ENCODE measurements at places on chromosomes 13 and 19.

GRCh38 chr13:78586706-78587105 is 16.6 kb downstream of the POU4F1 start:
- no peak for DNase-seq

- no peak for DNase-seq
These were observed 1241.9 kb downstream of the UQCRFS1 start for GRCh38 chr19:27971071-27971470.

DNA sequence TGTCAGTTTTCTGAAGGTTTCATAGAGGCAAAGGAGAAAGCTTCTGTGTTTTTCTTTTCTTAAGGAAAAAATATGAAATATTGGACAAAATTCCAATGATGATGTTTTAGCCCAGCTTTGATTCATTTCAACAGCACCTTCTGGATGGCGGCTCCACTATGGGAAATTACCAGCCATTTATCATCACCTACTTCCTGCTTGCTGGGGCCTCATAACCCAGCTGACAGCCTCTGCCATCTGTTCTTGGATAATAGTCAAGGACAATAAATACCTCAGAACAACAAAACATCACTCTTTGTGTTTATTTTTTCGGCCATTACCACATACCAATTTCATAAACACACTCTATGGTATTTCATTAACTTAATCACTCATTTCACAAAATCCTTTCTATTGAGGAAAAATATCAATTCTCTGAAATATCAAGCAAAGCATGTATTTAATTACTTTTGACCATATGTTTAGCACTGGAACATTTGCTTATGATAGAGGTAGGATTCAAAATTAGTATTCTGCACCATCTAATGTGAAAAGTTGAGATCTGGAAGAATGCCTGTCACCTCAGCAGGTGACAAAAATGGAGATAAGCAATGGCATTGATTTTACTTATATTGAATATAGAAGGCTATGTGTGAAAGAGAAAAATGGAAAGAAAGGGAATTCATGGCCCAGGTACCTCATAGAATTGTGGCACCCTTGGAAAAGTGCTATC is 629.7 kb downstream of the LIG4 start:
- DNase-seq, result no peak

GRCh38 chr19:48064509-48064908 is 20.6 kb upstream of the CABP5 start:
- DNase-seq, result no peak

- no peak for DNase-seq
These were observed 390.1 kb downstream of the IRS2 start for GRCh38 chr13:109396266-109396665.

- no peak for DNase-seq
These were observed 133.1 kb downstream of the TNFRSF19 start for GRCh38 chr13:23703246-23703860.

DNA sequence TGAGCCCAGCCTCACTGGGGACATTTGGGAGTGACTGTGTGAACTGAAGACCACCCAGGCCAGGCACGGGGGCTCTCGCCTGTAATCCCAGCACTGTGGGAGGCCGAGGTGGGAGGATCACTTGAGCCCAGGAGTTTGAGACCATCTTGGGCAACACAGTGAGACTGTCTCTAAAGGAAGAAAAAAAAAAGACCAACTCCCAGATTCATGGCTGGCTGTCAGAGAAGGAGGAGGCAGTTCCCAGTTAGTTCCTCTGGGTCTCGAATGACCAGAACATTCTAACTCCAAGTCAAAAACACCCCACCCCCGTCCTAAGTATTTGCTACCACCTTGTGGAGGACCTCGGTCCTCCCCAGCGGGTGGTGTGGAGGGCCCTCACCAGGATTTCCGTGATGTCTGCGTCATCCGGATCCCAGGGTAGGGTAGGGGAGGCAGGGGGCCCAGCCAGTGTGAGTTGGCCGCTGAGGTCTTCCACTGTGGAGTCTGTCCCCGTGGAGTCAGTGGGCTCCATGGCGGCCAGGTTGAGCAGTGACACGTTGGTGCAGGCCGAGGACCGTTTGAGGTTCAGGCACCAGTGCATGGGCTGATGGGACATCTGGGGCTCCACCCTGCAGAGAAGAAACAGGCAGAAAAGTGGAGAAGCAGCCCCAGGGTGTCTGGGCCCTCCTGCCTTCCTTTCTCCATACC is 1.3 kb downstream of the TSKS start:
- no peak for DNase-seq

GRCh38 chr13:33590936-33591335 is 227.0 kb upstream of the RFC3 start:
- DNase-seq, result no peak

GRCh38 chr13:75864718-75865117 is 228.6 kb downstream of the LMO7 start:
- no peak for DNase-seq

GRCh38 chr13:48860364-48860763 is 115.3 kb upstream of the FNDC3A start:
- DNase-seq, result no peak

- no peak for DNase-seq
These were observed 16.1 kb downstream of the MKNK2 start for GRCh38 chr19:2034729-2035589.

GRCh38 chr13:59343993-59344822 is 819.5 kb downstream of the DIAPH3 start:
- no peak for DNase-seq

Data from esophagus squamous epithelium (tissue), 5 donors.